ENCODE measurements at places on chromosomes 12 and 14.

DNA sequence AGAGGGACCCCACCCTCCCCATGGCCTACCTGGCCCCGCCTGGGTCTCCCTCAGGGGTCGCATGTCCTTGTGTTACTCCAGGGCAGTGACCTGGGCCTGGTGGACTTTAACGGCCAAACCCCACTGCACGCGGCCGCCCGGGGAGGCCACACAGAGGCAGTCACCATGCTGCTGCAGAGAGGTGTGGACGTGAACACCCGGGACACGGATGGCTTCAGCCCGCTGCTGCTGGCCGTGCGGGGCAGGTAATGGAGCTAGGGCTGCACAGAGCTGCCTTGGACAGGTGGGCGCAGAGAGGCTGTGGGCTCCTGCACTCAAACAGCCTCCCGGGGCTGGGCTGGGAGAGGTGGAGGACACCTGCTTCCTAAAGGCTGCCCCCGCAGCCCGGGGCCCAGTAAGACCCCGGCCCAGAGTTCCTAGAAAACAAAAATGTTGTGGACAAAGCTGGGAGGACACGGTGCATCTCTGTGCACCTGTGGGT is 21.6 kb downstream of the ASPG start:
- no peak for DNase-seq

- DNase-seq, result no peak
Measured at GRCh38 chr12:101743242-101743641, 4.0 kb upstream of the SYCP3 start.

- no peak for DNase-seq
Measured at GRCh38 chr12:67154901-67155300, 114.3 kb upstream of the CAND1 start.

DNA sequence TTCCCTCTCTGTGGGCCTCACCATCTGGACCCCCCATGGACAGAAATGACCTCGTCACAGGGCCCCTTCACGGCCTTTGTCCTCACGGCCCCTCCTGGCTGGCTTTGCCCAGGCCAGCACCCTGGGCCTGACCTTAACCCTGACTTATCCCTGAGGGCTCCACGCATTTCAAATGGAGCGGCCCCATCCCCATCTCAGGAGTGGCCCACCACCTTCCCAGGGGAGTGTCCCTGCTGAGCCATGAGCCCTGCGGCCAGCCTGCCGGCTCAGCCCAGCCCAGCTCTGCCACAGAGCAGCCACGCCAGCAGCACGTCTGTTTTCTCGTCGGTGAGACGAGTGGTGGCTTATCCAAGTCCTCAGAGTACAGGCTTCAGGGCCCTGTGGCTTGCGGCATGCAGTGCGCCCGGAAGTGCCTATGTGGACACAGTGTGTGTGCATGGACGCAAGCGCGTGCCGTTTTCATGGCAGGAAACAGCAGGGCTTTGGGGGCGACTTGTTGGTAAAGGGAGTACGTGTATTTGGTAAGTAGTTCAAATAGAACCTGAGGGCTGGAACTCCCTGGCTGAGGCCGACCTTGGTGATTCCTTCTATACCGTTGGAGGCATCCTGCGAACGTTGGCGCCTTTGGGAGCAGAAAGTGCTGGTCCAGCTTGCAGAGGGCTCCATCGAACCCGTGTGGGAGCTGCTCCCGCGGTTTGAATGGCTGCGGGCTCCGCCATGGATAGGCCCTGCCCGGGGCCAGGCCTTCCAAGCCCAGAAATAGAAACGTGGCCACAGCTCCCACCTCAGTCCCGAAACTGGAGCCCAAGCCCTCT is 52.1 kb downstream of the LRCOL1 start:
- DNase-seq, result no peak

DNA sequence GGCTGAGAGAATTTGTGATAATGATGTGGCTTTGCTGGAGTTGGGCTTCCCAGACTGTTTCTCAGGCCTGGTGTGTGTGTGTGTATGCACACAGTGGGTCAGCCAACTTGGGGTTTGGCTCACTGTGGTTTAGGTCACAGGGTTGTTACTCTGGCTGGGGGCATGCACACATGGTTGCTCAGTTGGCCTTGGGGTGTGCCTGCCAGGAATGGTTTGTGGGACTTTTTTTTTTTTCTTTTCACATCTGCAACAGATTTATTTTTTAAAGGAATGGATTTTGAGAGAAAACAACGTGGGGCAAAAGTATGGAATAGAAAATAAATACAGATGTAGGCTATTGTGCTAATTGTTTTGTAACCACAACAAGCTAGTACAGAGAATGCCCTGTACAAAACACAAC is 25.0 kb upstream of the GTF2A1 start:
- DNase-seq, result no peak

GRCh38 chr14:105432657-105433056 is 13.0 kb downstream of the MTA1 start:
- DNase-seq, result no peak

DNA sequence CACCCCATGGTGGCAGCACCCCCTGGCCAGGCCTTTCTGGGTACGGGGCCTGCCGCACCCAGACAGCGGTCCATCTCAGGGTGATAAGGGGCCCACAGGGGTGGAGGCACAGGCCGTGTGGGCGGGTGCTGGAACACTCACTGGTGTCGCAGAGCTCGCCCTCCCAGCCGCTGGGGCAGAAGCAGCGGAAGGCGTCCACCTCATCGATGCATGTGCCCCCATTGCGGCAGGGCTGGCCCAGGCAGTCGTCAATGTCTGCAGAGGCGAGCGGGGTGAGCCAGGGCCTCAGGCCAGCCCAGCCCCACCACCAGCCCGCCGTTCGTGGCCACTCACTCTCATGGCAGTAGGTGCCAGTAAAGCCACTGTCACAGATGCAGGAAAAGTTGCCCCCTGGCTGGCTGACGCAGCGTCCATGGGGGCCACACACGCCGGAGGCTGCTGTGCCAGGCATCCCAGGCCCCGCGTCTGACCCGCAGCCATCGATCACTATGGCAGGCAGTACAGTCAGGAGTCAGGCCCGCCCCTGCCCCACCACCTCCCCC is 19.9 kb downstream of the JAG2 start:
- no peak for DNase-seq

DNA sequence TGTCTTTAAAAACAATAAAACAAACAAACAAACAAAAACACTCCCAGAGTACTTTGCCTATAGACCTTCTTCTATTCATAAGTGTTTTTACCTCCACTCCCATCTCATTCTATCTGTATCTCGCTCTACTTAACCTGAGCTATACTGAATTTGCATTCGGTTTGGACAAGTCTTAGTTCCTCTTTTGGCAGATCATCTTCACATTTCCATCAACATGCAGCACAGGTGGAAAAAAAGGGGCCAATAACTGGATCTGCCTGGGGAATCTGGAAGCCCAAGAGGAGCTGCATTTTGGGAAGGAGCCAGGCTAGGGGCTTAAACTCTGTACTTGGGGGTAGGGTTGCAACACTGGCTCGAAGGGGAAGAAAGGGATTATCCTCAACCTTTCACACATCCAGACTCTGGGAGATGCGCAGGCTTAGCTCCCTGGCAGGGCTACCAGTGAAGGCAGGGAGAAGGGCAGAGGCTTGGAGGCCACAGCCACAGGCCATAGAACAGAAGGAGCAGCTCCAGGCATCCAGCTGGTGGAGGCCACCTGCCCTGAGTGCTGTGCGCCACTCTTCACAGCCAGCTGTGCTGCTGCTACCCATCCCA is 4.1 kb downstream of the NINJ2 start:
- no peak for DNase-seq

Measured in prostate gland (tissue), 2 donors.